ENCODE measurements at places on chromosomes 13 and 19.
A peak's percentile ranks its signal among the peaks of the same experiment; 100 is the strongest.

GRCh38 chr19:49442354-49442753 lies 1.0 kb upstream of the SLC17A7 start:
- DNase-seq: no peak

DNA sequence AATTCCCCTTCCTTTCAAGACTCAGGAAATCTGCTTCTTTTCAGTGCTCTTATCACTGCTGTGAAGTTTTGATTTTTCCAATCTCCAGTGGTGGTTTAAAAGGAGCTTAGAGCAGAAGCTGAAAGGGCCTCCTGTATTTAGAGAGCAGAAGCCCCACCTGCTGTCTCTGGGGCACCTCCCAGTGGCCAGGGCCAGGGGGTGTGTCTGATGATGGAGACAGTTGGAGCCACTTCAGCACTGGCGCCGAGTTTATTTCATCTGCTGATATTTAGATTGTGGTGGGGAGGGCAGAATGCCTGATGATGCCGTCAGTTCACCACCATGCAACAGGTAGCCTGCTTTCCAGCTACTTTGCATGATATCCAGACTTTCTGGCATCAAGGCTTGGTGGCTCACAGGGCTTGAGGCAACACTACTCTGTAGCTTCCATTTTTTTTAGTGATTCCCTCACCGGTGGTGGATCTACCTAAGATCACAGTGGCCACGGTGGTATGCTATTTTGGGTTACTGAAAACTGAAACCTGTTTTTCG lies 371.9 kb downstream of the KCNRG start:
- DNase-seq: peak; percentile 60

DNA sequence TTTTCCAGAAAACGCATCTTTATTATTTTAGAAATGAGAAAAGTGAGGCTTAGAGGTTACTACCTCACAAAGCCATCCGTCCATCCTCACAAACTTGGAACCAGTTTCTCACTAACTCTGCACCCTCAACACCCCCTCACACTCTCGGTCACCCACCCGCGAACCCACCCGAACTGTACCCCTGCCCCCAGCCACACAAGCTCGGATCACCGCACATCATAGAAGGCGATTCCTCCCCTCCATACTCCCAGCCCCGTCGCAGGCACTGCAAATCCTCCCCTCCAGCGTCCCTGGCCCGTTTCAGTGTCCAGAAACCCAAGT lies 238 bp downstream of the ZNF260 start:
- no peak for DNase-seq

DNA sequence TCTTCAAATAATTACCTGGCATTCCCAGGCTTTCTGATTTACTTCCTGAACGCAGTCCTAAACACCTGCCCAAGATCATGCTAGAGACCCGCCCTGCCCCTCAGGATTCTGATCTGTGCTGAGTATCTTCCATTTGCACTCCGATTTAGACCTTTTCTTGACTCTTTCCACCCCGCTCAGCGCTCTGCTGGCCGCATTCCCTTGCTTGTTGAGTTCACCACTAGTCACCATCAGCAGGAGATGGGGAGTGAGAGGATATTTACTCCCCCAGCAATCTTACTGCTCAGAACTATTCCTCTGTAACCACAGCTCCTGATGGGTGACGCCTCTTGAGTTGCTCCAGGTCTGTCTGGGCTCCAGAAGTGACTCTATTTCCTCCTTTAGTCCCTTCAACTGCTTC lies 419.4 kb upstream of the MIR17HG start:
- DNase-seq: no peak

GRCh38 chr19:10927730-10928562 lies 493 bp downstream of the YIPF2 start:
- DNase-seq: no peak

- no peak for DNase-seq
Observed at GRCh38 chr13:22536851-22537250, 643.9 kb upstream of the SGCG start.

DNA sequence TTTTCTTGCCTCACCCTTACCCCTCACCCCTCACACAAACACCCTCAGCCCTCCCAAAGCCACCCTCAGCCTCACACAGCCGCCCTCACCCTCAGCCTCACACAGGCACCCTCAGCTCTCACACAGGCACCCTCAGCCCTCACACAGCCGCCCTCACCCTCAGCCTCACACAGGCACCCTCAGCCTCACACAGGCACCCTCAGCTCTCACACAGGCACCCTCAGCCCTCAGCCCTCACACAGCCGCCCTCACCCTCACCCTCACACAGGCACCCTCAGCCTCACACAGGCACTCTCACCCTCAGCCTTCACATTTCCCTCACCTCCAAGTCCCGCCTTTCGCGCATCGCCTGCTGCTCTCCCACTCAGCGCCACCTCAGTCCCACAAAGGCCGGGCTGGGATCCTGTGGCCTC lies 287 bp upstream of the ZSCAN22 start:
- DNase-seq: no peak

GRCh38 chr13:110183910-110184309 lies 123.0 kb downstream of the COL4A1 start:
- DNase-seq: peak; percentile 32

DNA sequence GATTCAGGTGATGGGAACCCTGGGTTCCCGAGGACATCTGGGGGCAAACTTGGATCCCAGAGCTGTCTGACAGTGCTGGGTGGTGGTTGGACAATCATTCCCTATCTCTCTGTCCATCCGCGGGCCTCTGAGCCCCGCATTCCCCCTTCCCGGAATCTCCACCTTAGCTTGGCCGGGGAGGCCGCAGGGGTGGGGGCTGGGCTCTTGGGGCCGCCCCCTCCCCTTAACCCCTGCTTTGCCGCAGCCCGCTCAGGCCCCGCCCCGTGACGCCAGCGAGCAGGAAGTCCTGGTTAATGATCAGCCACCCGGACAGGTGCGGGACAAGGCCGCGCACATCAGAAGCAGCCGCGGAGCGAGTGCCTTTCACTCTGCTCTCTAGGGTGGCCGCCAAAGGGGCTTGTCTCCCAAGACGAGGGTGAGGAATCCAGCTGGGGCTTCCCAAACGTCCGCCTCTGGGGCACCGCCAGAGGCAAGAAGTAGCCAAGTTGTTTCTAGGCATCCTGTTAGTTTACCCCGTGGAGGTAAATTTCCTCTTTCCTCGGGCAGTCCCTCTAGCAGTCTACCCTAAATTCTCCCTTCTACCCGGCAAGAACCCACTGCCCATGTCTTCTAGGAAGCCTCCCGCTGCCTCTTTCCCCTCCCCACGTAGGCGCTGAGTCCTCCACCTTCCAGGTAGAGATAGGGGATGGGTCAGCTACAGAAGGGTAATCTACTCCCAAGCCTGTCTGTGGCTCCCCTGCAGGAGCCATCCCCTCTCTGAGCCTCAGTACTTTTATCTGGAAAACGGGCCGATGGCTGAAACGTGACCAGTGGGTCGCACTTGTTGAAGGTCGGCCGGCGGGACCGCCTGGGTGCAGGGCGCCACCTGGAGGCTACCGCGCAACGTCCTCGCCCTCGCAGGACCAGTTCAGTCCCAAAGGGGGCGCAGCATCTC lies 3.0 kb downstream of the IRF2BP1 start:
- DNase-seq: peak; percentile 93

GRCh38 chr13:41352935-41353840 lies 42.1 kb downstream of the NAA16 start:
- peak; percentile 73 for DNase-seq

GRCh38 chr13:78182813-78183212 lies 264.2 kb upstream of the EDNRB start:
- no peak for DNase-seq

DNA sequence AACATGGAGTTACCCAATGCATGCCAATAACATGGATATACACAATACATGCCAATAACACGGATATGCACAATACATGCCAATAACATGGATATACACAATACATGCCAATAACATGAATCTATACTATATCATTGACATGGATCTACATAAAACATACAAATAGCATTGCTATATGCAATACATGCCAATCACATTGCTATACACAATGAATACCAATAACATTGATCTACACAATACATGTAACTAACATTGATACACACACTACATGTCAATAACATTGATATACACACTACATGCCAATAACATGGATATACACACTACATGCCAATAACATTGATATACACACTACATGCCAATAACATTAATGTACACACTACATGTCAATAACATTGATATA lies 932 bp upstream of the PIP5K1C start:
- DNase-seq: no peak

- no peak for DNase-seq
Observed at GRCh38 chr19:39818626-39819097, 15.3 kb downstream of the DYRK1B start.

DNA sequence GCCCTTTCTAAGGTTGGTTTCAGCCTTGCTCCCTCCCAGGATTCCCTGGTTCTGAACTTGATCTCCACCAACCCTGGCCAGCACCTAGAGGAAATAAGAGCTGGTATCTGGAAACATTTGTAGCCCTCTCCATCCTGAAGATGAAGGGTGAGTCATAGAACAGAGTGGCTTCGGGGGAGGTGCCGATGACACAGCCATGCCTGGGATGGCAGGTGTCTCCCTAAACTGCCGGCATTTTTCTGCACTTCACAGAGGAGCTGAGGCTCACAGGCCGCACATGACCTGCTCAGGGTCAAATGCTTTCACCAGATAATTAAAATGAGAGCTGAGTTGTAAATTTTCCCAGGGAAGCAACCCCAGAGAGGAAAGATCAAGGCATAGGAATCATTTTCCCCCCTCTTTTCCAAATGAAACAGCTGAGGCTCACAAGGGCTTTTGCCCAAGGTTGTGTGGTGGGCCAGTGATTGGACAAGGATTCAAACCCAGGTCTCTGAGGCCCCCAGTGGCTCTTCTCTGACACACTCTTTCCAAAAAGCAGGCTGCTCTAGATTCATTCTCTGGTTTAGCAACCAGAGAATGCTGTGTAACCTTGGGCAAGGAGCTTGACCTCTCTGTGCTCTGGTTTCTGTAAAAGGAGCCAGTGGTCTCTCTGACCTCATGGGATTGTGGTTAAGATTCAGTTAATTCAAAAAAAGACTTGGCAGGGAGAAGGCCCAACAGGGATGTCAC lies 1.2 kb upstream of the SLC25A42 start:
- DNase-seq: peak; percentile 29

GRCh38 chr13:33206425-33206824 lies 79.1 kb downstream of the STARD13 start:
- DNase-seq: no peak

GRCh38 chr19:11142528-11143171 lies 12.9 kb downstream of the SPC24 start:
- DNase-seq: peak; percentile 97

DNA sequence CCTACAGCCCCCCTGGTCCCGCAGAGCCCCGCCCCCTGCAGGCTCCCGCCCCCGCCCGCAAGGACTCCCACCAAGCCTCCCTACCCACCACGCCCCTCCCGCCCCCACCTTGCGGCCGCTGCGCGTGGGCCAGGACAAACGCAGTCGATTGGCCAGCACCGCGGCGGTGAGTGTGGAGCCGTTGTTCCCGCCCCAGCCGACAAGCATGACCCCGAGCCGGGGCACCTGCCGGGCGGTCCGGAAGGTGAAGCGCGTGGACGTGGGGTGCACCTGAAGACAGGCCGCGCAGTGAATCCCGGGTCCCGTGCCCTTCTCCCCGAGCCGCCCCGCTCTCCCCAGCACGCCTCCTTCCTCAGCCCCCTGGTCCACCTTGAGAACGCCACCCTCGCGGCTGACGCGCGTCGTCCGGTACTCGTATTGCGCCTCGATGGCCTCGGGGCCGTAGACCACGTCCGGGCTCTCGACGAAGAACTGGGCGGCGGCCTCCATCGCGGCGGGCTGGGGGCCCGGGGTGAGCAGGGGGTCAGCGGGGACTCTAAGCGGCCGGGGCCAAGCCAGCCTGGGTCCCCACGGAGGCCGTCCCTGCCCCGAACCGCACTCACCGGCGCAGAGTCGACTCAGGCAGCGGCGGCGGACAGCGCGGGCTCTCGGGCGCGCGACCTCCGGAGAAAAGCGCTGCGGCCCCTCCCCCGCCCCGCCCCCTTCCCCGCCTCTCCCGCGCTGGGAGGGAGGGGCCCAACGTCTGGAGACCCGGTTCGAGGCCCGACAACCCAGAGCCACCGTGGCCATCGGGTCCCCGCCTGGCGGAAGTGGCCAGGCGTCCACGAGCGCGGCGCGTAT lies at the start of gene ISYNA1:
ISYNA1 (minus strand) TSS at position 643 of the 840 bp plus-strand sequence; CDS start at position 489, 154 bp downstream.
- DNase-seq: peak; percentile 77

DNA sequence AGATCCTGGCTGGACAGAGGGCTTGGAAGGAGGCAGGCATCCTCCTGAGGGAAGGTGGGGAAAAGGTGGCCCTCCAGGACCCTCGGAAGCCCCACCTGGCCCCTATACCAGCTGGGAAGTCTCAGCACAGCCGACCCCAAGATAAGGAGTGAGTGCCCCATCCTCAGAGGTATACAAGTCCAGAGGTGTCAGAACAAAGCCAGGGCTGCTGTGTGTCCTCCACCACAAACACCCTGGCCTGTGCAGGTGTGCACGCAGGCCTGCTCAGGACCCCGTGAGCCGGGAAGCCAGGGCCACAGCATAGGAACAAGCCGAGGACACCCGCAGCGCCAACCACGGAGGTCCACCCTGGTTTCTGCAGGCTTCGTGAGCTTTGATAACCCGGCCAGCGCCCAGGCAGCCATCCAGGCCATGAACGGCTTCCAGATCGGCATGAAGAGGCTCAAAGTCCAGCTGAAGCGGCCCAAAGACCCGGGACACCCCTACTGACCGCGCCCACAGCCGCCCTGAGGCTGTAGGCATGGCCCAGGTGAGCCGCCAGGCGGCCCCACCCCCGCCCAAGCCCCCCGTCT lies 68.6 kb downstream of the CELF5 start:
- DNase-seq: no peak

DNA sequence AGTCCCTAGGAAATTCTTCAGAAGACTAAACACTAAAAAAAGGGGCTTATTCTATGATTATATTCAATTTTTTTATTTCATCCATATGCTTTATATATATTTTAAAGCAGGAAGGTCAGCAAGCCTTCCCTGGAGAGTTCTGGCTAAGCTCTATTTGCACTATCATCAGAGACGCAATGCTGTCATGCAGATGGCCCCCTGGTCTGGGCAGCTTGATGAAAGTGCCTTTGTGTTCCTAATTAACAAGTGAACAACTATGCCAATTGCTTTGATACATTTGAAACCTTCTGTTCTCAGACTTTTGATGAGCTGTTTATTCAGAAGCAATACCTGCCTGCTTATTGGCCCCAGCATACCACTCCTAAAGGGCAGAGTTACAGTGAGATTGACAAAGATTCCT lies 1344.6 kb downstream of the OLFM4 start:
- DNase-seq: no peak

DNA sequence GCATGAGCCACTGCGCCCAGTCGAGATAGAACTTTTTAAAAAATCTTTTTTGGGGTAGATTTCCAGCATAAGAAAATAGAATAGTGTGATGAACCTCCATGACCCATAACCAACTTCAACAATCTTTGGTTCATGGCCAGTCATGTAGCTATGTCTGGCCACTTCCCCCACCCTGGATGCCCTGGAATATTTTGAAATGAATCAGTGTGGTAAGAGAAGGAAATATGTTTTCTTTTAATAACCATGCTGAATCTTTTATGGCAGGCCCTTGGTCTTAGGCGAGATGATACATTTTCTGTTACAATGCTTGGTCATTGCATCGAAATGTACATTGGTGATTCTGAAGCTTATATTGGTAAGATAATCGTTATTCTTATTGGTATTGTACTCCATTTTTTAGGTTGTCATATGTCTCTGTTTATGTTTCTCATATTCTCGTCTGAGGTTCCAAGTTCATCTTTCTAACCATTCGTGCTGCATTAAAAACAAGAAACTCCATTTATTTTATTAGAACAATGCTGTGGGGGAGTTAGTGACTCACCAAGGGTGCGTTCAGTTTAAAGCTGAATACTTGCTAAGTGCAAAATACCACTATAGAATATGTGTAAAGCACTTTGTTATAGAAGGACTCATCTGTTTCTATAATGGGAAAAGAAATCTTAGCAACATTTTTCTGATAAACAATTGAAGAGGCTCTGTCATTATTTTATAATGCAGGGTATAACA lies 16.4 kb upstream of the UPF3A start:
- peak; percentile 43 for DNase-seq
